ENCODE measurements at places on chromosomes 4 and X.

- no peak for DNase-seq
These were observed 55.3 kb upstream of the NOCT start for GRCh38 chr4:138960175-138960710.

DNA sequence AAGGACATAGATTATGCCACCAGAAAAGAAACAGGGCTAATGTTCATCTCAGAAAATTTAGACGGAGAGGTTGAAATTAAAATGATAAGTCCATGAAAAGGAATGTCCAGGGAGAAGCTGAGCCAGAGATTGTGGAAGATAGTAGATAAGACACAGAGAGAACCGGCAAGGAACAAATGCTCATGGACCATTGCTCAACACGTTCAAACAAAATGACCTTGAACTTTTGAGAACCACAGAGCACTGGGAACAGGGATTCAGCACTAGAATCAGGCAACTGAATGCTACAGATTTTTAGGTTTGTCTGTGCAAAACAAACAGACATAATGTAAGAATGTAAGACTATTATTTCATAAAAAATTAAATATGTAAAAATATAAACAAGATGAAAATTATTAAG lies 206.3 kb downstream of the PDGFC start:
- no peak for DNase-seq

GRCh38 chrX:30835373-30835772 lies 53.7 kb downstream of the TAB3 start:
- DNase-seq = no peak

- DNase-seq = no peak
These were observed 1416.1 kb downstream of the RPA4 start for GRCh38 chrX:98299785-98300184.

DNA sequence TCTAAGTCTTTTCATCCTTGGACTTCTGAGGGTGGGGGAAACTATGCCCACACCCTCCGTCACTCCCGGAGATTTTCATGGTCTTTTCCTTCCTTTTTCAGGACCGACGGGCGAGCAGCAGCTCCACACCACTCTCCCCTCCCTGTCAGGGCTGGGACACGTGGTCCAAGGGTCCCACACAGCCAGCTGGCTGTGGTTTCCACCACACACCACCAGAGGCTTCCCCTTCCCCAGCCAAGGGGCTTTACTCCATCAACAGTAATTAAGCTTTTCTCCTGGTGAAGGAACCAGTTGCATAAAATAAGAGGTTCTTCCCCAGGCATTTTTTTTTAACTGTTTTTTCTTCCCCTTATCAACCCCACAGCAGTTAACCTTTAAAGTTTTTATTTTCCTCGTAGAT lies 453.9 kb downstream of the GPAT3 start:
- no peak for DNase-seq

- no peak for DNase-seq
These were observed 54.7 kb downstream of the AMER1 start for GRCh38 chrX:64150775-64151174.

GRCh38 chrX:115350711-115351381 lies 61.3 kb downstream of the LUZP4 start:
- no peak for DNase-seq

All from NCI-H446 (cell line).